ENCODE measurements at places on chromosomes 5 and 9. TPM values are rescaled to one million over a fixed set of nuclear protein-coding genes. Genes with fewer than 3 reads are reported as not detected.

The POLR3G gene
- 0.88 TPM for total RNA-seq

- no peaks in the 10 kb centered on the region for H3K27me3 ChIP-seq
- no peak for DNase-seq
- H3K27ac ChIP-seq: no peak overlapping the region
- no peaks in the 10 kb centered on the region for H3K36me3 ChIP-seq
- H3K4me3 ChIP-seq: no peak overlapping the region
- H3K4me1 ChIP-seq: no peaks in the 10 kb centered on the region
Observed at GRCh38 chr5:54390015-54390414, 65.5 kb upstream of the HSPB3 start.

DNA sequence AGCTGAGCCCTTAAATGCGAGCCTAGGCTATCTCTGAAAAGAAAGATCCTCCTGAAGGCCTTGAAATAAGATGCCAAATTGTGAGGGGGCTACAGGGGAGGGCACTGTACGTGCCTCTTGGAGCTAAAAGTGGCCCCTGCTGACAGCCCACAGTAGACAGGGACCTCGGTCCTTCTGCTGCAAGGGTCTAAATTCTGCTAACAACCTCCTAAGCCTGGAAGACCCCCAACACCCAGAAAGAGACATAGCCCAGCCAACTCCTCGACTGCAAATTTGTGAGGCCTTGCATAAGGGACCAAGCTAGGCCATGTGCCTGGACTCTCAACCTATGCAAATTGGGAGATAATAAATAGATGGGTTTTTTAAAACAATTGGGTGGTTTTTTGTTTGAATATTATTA, 54.7 kb downstream of the UBE2QL1 start:
- H3K4me3 ChIP-seq: no peak overlapping the region
- H3K27me3 ChIP-seq: no peaks in the 10 kb centered on the region
- DNase-seq: no peak
- no peak overlapping the region for H3K27ac ChIP-seq

DNA sequence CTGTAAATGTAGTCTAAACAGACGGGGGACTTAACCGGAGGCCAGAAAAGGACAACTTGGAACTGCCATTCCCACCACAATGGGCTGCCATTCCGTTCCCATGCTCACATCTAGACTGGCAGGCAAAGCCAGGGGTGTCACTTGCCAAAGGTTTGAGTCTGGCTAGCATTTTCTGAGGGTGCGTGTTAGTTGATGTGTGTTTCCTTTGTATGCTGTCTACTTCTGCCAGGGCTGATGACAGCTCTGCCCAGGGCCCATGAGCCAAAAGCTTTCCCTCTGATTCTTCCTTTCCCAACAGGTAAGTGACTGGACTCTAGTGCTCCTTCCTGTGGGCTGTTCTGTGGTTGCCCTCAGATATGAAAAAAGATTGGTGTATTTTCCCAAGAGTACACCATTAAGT, 68.0 kb downstream of the ZNF608 start:
- no peak overlapping the region for H3K4me3 ChIP-seq
- no peaks in the 10 kb centered on the region for H3K4me1 ChIP-seq
- H3K27me3 ChIP-seq: no peaks in the 10 kb centered on the region
